Psoas muscle (tissue), 8 donors: ENCODE measurements at places on chromosomes 12 and 14. TPM values are rescaled to one million over a fixed set of nuclear protein-coding genes. Genes with fewer than 3 reads are reported as not detected.

RDH16 gene
- total RNA-seq = 0.20 TPM

PRH2 gene
- not detected for total RNA-seq

SDR9C7 gene
- total RNA-seq = 0.13 TPM

SIX6 gene
- 0.28 TPM for total RNA-seq
